ENCODE measurements at places on chromosomes 13 and 19. TPM values are rescaled to one million over a fixed set of nuclear protein-coding genes. Genes with fewer than 3 reads are reported as not detected.

DNA sequence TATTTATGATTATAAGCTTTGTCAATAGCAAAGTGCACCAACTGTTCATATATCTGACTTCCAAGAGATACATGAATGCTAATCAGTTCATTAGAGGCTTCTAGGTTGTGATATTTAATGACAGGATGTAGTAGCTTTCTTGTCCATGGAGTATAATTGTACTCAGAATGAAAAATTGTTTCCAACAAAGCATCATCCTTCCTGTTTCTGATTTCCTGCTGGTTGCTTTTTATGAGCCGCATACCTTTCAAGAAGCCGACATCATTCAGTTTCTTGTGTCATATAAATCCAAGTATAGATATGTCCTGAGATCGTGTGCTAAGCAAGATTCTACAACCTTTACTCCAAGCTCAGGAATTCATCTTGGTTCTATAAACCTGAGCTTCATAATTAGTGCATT is 326.6 kb downstream of the DIAPH3 start:
- DNase-seq, result no peak
- H3K4me3 ChIP-seq, result no peak overlapping the region
- H3K36me3 ChIP-seq, result no peaks in the 10 kb centered on the region

DNA sequence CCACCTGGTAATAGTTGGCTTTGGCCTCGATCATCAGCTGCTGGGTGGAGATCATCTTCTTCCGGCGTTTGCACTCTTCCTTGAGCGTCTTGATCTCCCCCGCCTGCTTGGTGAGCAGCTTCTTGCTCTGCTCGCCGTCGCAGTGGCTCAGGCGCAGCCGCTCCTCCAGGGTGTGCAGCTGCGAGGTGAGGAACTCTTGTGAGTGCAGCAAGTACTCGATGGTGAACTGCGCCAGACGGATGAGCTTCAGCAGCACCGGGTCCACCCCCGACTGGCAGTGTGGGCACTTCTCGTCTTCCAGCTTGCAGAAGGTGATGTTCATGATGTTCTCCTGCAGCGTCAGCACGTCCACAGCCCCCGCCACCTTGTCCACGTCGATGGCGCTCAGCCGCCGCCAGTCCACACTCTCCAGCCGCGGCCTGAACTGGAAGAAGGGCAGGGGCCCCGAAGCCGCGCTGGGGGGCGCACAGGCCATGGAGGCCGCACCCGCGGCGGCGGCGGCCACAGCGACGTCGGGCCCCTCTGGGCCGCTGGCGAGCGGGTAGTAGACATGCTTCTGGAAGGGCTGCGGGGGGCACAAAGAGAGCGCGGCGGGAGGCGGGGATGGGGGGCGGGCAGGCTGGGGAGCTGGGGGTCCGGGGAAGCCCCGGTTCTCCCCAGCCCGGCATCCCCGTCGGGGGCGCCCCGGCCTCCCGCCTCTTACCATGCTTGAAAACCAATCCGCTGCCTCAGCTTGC is 3.0 kb downstream of the DZIP1 start:
- no peaks in the 10 kb centered on the region for H3K4me1 ChIP-seq
- H3K27ac ChIP-seq, result no peak overlapping the region
- no peak for DNase-seq
- no peak overlapping the region for H3K4me3 ChIP-seq
- no peaks in the 10 kb centered on the region for H3K36me3 ChIP-seq
- peaks cover 20% of the 10 kb centered on the region for H3K27me3 ChIP-seq

- no peak overlapping the region for H3K27ac ChIP-seq
- no peaks in the 10 kb centered on the region for H3K4me1 ChIP-seq
- H3K27me3 ChIP-seq, result no peaks in the 10 kb centered on the region
- no peaks in the 10 kb centered on the region for H3K36me3 ChIP-seq
- no peak for DNase-seq
These were observed 102.0 kb downstream of the STARD13 start for GRCh38 chr13:33183431-33184111.

GRCh38 chr13:73898899-73899298 is 235.3 kb downstream of the KLF12 start:
- H3K4me3 ChIP-seq, result no peak overlapping the region
- no peaks in the 10 kb centered on the region for H3K36me3 ChIP-seq
- no peaks in the 10 kb centered on the region for H3K4me1 ChIP-seq
- DNase-seq, result no peak

GRCh38 chr13:110289661-110290060 is 17.3 kb downstream of the COL4A1 start:
- peaks cover 11% of the 10 kb centered on the region for H3K27me3 ChIP-seq
- H3K36me3 ChIP-seq, result no peaks in the 10 kb centered on the region
- DNase-seq, result no peak
- no peak overlapping the region for H3K27ac ChIP-seq

- no peaks in the 10 kb centered on the region for H3K27me3 ChIP-seq
- H3K36me3 ChIP-seq, result no peaks in the 10 kb centered on the region
- DNase-seq, result no peak
- no peaks in the 10 kb centered on the region for H3K4me1 ChIP-seq
These were observed 124.6 kb downstream of the GGACT start for GRCh38 chr13:100464006-100464405.

DNA sequence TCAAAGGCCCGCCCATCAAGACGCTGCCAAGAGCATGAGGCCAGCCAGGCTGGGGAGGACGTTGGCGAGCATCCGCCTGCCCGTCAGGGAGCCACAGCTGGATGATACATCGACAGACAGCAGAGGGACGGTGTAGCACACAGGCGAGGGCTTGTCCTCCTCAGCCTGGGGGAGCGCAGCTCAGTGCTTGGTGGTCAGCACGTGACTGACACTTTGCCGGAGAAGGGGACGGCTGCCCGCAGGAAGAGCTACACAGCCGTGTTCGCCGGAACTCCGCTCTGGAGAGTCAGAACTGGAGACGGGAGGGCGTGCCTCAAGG is 34.1 kb downstream of the CSNK1G2 start:
- peaks cover 71% of the 10 kb centered on the region for H3K36me3 ChIP-seq
- no peak for DNase-seq
- no peaks in the 10 kb centered on the region for H3K27me3 ChIP-seq
- H3K27ac ChIP-seq, result no peak overlapping the region
- H3K4me3 ChIP-seq, result no peak overlapping the region

DNA sequence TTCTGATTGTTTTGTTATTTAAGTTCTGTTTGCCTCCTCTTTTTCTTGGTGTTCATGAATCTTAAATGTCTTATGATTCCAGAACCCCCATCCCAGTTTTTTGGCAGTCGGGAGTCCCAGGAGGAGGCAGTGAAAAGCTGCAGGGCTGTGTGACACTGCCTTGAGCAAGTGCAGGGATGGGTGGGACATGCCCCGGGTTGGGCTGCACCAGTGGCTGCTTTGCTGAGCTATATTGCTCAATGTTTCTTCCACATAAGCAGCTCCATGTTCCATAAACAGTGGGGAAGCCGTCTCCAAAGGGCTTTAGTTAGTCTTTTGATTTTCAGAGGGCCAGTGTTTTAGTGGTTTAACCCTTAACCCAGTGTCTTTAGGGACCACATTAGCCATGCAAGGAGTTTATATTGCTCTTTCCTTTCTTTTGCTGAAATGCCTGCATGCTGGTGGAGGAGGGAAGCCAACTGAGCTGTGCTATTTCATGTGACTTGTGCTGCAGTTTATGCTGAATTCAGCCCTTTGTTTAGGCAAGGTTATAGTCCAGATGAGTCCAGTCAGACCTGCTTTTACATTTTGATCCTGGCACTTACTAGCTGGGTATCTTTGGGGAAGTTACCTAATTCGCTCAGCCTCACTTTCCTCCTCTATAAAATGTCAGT is 13.1 kb downstream of the ATP8A2 start:
- no peak overlapping the region for H3K4me3 ChIP-seq
- DNase-seq, result no peak
- H3K27me3 ChIP-seq, result no peaks in the 10 kb centered on the region
- no peak overlapping the region for H3K27ac ChIP-seq
- H3K36me3 ChIP-seq, result no peaks in the 10 kb centered on the region
- peaks cover 21% of the 10 kb centered on the region for H3K4me1 ChIP-seq

GRCh38 chr19:33580645-33581037 is 41.1 kb upstream of the CHST8 start:
- H3K36me3 ChIP-seq, result no peaks in the 10 kb centered on the region
- DNase-seq, result no peak
- no peak overlapping the region for H3K4me3 ChIP-seq

DNA sequence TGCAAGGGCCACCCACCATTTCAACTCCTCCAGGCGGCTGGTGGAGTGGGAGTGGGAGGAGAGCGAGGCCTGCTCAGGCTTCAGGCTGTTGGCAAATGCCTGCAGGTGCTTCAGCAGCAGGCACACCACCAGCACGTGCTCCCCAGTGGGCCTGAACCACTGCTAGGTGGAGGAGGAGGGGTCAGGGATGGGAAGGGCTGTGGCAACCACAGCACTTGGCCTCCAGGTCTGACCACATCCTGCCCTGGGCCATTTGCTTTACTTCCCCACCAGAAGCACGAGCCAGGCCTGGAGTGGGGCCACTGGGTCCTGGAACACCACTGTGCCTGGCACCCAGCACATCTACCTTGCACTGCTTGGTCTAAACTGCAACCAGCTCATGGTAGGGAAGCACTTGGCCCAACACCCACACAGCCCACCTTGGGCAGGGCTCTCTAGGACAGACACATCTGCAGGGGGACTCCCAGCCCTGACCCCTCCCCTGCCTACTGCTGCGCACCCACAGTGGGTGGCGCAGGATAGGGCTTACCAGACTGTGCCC is 26.2 kb downstream of the TUBA3C start:
- H3K36me3 ChIP-seq, result no peaks in the 10 kb centered on the region
- no peak for DNase-seq
- no peak overlapping the region for H3K27ac ChIP-seq

DNA sequence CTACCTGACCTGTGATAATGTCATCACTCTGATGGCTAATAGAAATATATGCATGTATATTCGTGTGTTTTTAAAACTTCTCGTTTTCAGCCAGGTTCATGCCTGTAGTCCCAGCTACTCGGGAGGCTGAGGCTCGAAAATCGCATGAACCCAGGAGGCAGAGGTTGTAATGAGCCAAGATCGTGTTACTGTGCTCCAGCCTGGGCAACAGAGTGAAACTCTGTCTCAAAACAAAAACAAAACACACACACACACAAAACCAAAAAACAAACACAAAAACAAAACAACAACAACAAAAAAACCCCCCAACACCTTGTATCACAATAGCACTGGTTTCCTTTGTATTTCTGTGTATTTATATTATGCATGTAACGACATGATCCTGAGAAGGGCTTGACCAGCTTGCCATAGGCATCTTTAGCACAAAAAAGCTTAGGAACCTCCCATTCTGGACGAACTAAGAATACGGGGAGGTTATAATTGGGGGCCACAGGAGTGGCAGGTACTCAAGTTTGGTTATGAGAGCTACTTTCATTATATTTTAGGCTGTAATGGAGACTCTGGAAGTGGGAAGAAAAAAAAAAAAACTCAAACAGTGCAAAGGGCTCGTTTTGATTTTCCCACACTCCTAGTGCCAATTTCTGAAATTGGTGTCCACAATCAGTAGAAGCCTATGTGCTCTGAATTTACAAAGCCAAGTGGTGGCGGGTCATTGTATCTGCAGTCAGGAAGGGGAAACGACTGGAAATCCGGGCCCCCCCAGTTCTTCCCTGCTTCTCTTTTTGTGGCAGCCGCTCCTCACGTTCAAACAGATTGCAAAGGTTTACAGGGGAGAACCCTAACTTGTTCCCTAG is 1.2 kb upstream of the ACP7 start:
- H3K27me3 ChIP-seq, result peaks cover 51% of the 10 kb centered on the region
- H3K36me3 ChIP-seq, result no peaks in the 10 kb centered on the region
- no peaks in the 10 kb centered on the region for H3K4me1 ChIP-seq
- no peak for DNase-seq

DNA sequence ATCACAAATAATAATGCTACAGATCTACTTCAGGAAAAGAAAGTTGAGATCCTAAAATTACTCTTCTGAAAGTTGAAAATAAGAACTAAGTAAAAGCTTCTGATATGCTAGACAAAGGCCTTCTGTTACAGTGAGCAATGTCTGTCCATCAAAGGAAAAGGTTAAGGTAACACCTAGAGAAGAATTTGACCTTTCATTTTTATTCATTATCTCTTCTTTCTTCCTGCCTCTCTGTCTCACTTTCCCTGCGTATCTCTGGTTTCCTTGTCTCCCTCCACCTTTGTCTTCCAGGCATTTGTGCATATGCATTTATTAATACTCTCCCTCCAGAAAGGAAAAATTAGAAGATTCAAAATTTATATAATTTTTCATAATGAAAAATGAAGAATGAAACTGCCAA is 49.0 kb downstream of the ZAR1L start:
- no peaks in the 10 kb centered on the region for H3K4me1 ChIP-seq
- DNase-seq, result no peak
- no peaks in the 10 kb centered on the region for H3K36me3 ChIP-seq
- H3K27ac ChIP-seq, result no peak overlapping the region
- H3K4me3 ChIP-seq, result no peak overlapping the region

DNA sequence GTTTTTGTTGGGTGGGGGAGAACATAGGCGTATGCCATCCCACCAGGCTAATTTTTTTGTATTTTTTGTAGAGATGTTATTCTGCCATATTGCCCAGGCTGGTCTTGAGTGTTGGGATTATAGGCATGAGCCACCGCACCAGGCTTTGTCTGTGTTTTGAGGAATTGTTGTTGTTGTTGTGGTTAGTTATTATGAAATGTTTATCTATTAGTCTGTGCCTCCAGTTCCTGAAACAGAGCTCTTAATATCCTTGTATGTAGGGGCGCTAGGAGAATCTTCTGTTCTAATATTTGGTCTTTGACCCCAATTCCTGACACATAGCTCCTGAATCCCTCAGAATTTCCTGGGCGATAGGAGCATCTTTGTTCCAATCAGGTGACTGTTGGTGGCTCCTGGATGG is 5.6 kb upstream of the LATS2 start:
- no peaks in the 10 kb centered on the region for H3K27me3 ChIP-seq
- H3K27ac ChIP-seq, result no peak overlapping the region
- no peak overlapping the region for H3K4me3 ChIP-seq
- H3K4me1 ChIP-seq, result no peaks in the 10 kb centered on the region
- DNase-seq, result no peak
- no peaks in the 10 kb centered on the region for H3K36me3 ChIP-seq

ELAVL1 gene
- 176 TPM for total RNA-seq

CLEC17A gene
- total RNA-seq, result not detected

KLK14 gene
- total RNA-seq, result not detected

CCL25 gene
- total RNA-seq, result not detected

ZNF586 gene
- total RNA-seq, result 11.7 TPM

TGFBR3L gene
- total RNA-seq, result 0.18 TPM

C19orf33 gene
- total RNA-seq, result not detected

ZNF208 gene
- 3.1 TPM for total RNA-seq

MEIS3 gene
- total RNA-seq, result 0.67 TPM

MCOLN1 gene
- 15.1 TPM for total RNA-seq

ZNF547 gene
- 0.51 TPM for total RNA-seq

SOX1 gene
- not detected for total RNA-seq
